Inflammatory macrophage treated with lipopolysaccharide for 1 hour (primary cell): ENCODE measurements at places on chromosomes 6 and 20.

- no peak for DNase-seq
These were observed 120.0 kb downstream of the FOXC1 start for GRCh38 chr6:1729750-1730140.

DNA sequence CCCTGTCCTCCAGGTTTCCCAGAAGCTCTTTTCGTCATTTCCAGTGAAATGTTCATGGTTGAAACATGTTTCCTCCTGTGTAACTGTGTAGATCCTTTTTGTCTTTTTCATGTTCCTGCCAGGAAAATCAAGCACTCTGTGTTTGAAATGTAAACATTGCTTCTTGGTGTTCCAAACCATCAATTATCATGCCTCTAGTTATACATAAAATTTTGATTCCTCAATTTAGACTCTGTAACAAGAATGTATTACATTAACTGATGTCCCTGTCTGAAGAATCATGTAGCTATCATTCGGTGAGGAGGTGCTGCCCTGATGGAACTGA is 546.3 kb upstream of the CITED2 start:
- DNase-seq, result no peak

GRCh38 chr6:43509984-43510826 is at the start of gene LRRC73:
TSS of gene LRRC73 (minus strand) at chr6:43510346. CDS start at chr6:43509785, 561 bp downstream.
- peak; percentile 52 for DNase-seq

GRCh38 chr20:19740512-19740911 is 17.5 kb upstream of the RIN2 start:
- peak; percentile 22 for DNase-seq

DNA sequence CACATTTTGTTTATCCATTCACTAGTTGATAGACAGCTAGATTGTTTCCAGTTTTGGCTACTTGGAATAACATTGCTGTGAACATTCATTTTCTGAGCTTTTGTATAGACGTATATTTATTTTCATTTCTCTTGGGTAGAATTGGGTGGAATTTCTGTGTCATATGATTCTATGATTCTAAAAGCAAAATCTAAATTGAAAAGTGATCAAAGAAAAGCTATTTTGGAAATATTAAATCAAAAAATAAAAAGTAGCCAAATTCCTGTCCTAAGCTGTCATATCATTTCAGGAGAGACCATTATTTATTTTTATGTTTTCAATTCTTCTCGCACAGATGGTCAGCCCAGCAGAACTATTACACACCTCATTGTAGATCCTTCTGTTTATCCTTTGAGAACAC is 229.2 kb downstream of the COL12A1 start:
- DNase-seq, result no peak

GRCh38 chr20:52110456-52110855 is 81.1 kb downstream of the ZFP64 start:
- DNase-seq, result no peak

DNA sequence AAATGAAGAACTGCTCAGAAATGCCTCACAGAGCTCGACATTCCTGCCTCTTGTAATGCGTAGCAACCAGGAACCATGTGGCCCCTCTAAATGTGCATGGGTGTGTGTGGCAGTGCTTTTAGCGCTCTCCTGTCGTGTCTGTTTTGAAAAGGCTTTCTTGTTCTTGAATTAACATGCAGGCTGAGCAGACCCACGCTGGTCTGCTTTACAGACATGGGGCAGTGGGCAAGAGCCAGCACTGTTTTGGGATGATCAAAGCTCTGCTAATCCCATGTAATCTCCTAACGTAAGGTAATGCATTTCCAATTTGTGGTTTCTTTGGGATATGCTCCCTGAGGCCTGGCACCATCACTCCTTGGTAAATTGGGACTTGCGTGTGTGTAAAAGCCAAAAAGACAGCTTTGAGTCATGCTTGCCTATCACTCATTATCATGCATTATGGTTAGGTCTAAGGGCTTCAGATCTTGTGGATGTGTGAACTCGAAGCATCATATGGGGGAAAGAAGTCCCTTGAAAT is 11.8 kb downstream of the RIPOR2 start:
- DNase-seq, result no peak

- DNase-seq, result peak; percentile 50
These were observed 31.5 kb downstream of the TRAF3IP2 start for GRCh38 chr6:111573892-111574797.
